ENCODE measurements at places on chromosomes 12 and 14. TPM values are rescaled to one million over a fixed set of nuclear protein-coding genes. Genes with fewer than 3 reads are reported as not detected.

GRCh38 chr14:91330096-91330696 is 85.7 kb upstream of the GPR68 start:
- DNase-seq = no peak

- no peak for DNase-seq
Measured at GRCh38 chr12:26431211-26431610, 235.8 kb downstream of the SSPN start.

DNA sequence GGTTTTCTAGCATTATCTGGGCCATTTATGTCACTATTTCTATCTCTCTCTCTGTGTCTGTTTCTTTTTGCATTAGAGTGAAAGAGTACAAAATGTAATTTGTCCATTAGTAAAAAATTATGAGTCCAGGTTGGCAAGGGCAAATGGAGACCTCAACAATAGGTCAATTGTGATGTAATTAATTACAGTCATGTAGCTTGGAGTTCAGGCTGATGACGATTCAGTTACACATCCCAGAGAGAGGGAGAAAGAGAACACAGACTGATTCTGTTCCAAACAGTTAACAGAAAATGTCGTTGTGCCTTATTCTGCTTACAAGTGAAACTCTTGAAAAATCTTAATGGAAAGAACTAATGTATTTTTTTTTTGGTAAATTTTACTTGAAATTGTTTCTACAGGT is 83.3 kb downstream of the ATXN7L3B start:
- DNase-seq = no peak

- no peak for DNase-seq
Measured at GRCh38 chr12:31906557-31907301, 52.5 kb upstream of the RESF1 start.

GRCh38 chr12:8466241-8466640 is 10.5 kb downstream of the CLEC6A start:
- no peak for DNase-seq

Gene NTF3
- total RNA-seq = 3.3 TPM

Gene RAD9B
- total RNA-seq = 0.52 TPM

Data from renal cortical epithelial cell (primary cell).